ENCODE measurements at places on chromosomes 2 and 18.
A peak's percentile ranks its signal among the peaks of the same experiment; 100 is the strongest.

DNA sequence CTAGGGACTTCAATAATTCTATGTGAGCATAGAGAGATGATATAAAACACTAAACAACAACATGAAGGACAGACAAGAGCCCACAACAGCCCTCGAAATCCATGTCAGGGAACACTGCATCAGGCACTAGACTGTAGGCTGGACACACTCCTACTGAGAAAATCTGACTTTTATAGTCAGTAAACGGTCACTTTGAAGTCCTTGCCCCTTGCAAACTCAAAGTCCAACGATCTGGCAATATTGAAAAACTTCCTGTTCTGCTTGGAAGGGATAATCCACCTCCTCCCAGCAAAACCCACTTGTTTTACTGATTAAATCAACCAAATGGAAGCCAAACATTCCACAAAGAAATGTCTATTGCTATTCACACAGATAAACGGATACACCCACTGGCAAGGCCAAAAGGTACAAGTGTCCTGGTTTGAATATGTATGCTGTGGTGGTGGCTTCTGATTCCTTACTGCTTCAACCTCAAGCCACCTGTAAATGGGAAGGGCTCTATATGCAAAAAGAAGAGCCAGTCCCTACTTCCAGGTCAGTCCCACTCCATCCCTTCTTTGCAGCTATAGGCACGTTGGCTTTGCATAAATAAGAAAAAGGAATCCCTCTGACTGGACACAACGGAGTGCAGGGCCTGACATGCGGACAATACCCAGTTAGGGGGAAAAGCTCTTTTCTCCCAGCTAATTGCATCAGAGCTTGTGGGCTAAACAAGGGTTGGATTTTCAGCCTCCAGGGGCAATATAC is 56.6 kb downstream of the STK39 start:
- DNase-seq, result no peak

DNA sequence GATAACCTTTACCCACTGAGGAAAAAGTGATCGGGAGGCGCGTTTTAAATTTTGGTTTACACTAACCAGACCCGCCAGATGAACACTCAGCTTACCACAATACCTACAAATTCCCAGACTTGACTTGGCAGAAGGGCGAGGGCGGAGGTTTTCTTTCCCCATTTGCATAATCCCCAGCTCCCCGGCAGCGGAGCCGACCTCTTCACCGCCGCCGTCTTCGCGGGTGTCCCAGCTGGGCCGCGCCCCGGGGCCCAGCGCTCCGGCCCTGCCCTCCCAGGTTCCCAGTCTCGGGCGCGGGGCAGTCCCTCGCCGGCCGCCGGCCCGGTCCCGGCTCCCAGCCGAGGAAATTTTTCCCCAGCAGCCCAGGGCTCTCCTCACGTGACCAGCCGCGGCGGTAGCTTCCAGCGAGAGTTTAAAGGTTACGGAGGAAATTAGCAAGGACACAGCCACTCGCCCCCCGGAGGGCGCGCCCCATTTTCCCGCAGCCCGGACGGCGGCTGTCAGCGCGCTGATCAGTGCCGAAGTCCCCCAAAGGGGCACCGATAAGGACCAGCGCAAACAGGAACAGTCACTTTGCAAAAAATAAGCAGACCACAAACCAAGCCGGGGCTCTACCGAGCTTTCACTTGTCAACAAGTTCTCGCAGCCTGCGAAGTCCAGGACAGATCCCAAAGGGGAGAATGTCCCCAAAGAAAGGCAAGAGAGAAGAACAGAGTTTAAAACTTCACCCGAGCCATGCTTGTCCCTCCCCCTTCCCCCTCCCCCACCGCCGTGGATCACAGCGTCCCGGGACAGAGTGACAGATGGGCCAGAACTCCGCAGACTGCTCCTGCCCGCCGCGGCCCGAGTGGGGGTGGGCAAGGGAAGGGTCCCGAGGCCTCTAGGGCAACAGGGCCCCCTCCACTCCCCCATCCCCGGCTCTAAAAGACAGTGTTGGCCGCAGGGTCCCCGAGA is 1.3 kb upstream of the PRKCE start:
- peak; percentile 44 for DNase-seq

DNA sequence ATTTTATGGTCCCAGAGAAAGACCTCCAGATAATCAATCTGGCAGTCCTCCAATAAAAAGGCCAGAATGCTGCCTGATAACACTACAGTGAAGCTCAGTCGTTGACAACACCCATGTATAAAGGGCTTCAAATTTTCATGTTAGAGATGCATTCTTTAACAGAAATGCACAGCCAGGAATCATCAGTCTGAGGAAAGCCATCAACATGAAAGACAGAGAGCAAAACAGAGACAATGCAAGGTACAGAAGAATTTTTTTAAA is 13.8 kb downstream of the BABAM2 start:
- no peak for DNase-seq

GRCh38 chr2:132837769-132838168 is 167.8 kb upstream of the LYPD1 start:
- DNase-seq, result no peak

DNA sequence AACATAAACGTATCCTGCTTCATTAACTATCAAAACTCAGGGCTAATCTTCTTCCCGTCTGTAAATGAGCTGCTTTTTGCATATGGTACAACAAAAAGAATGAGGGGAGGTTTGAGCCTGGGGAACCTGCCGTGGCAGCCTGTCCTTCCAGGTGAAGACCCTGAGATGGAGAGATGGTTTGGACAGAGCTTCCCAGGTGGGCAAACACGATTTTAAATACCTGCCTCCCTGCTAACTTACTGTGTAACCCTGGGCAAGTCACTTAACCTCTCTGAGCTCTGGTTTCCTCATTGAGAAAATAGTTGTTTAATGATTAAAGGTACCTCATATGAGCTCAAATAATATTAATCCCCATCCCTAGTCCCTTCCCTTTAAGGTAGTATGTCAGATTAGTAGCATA is 9.0 kb downstream of the EMX1 start:
- DNase-seq, result no peak

DNA sequence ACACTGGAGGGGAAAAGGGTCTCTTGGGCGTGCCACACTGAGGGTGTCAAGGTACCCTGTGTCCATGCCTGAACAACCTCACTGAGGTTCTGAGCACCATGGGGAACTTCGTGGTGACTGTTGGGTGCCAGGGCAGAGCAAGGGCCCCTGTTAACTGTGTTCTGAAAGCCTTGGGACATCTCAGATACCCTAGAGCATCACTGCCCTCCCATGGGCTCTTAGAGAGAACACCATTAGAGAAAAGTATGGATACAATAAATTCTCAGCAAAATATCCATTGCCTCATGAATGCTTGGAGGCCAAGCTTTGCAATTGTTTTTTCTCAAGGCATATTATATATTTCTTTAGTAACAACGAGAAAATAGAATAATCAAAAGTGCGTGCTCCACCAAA is 488.5 kb upstream of the NRP2 start:
- peak; percentile 71 for DNase-seq

- no peak for DNase-seq
Measured at GRCh38 chr2:11669454-11670291, at the start of gene NTSR2. TSS of gene NTSR2 (minus strand) at chr2:11670195. CDS start at chr2:11670129, 66 bp downstream.

DNA sequence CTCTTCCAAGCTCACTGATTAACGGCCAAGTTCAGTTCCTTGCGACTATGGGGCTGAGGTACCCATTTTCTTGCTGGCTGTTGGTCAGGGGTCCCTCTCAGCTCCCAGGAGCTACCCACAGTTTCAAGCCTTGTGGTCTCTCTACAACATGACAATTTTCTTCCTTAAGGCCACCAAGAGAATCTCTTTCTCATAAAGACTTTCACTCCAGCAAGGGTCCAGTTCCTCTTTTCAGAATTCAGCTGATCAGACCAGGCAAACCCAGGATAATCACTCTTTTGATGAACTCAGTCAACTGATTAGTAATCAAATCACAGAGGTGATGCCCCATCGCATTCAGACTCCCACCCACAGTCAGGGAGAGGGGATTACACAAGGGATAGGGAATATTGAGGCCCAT is 129.7 kb downstream of the IRS1 start:
- DNase-seq, result no peak

DNA sequence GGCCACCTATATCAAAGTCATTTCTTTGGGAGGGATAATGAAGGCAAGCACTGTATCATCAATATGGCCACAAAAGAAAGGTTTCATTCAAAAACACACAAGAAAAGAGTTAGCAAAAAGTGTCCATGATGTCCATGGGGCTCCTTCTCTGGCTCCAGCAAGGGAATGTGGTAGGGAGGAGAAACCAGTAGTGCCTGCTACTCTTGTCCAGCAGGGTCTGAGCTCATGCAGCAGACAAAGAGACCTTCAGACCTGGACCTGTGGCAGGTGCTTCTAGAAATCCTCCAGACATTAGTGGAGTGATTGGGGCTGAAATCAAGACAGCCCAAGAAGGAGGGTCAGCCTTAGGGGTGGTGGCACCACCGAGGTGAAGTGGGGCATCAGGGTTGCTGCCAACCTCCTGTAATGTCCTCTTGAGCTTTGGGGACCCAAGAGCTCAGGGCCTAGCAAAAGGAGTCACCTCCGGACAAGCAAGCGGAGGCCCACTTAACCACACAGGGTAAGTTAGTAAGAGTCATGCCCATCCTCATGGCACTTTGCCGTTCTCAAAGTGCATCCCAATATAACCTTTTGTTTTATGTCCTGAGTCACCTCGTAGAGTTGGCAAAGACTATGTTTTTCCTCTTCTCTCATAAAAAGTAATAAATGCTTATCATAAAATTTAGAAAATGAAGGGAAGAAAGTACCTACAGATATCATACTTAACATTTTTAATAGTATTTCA is 112.6 kb upstream of the YPEL5 start:
- no peak for DNase-seq

- no peak for DNase-seq
Measured at GRCh38 chr18:76514573-76514972, 19.5 kb upstream of the ZNF516 start.

GRCh38 chr2:153543635-153544071 is 65.1 kb upstream of the RPRM start:
- no peak for DNase-seq

- DNase-seq, result no peak
Measured at GRCh38 chr2:175686002-175686401, 316.1 kb downstream of the LNPK start.

DNA sequence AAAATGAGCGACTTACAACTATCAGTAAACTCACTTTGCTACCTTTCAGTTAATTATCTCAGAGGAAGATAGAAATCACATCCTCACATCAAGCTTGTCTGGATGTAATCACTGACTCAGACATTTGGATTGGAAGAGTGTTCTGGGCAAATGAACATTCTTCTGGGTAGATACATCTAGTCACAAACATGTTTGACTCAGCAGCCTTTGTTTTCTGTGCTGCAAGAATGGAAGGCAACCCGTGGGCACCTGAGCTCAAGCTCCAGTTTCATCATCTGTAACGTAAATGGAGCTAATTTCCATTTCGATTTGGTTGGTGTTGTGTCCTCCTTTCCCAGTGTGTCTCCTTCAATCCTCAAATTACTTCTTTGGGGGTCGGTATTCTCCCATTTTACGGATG is 58.5 kb downstream of the ACAA2 start:
- no peak for DNase-seq

DNA sequence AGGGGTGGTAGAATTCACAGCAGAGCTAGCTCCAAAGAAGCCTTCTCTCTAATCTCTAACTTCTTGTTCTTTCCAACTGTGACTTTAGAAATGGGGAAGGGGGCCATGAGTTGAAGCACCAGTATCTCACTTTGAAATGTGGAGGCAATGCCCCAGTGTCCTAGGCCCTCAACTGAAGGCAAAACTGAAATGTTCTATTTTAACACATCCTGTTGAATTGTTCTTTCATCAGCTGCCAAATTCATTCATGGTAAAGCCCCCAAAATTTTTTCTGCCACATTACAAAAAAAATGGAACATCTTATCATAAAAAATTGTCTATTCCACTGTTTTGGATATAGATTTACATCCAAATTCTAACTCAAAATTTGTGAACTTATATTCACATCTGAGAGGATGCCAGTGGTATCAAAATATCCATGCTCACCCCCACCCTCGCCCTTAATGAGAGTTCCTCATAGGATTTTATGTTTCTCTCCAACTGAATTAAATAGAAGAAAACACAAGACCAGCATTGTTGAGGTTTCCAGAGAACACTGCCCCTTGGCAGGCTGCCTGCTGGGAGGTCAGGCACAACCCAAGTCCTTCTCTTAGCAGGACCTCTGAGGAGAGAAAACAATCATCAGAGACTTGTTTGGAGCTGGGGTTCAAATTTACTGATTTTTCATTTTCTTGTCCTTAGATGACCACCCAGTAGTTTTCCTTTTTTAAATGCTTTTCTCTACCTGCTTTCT is 147.4 kb upstream of the PGAP1 start:
- DNase-seq, result no peak

- DNase-seq, result no peak
Measured at GRCh38 chr2:213161759-213162515, 10.5 kb upstream of the IKZF2 start.

DNA sequence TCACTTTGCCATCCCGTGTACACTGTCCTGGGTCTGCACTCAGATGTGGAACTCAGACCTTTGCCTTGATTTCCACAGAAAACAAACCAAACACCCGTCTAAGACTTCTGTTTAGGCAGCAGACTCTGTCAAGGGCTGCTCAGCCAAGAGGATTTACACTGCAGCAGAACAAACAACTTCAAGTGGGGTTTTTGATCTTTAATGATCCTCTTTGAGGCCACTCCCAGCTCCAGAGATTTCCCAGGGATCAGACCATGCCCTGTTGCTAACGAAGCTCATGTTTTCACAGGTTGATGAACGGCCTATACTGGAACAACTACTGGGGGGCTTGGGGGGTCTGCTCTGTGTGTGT is 52.5 kb upstream of the LGALSL start:
- DNase-seq, result no peak

Data from SK-N-DZ (cell line).